ENCODE measurements at places on chromosomes 16 and 17.

DNA sequence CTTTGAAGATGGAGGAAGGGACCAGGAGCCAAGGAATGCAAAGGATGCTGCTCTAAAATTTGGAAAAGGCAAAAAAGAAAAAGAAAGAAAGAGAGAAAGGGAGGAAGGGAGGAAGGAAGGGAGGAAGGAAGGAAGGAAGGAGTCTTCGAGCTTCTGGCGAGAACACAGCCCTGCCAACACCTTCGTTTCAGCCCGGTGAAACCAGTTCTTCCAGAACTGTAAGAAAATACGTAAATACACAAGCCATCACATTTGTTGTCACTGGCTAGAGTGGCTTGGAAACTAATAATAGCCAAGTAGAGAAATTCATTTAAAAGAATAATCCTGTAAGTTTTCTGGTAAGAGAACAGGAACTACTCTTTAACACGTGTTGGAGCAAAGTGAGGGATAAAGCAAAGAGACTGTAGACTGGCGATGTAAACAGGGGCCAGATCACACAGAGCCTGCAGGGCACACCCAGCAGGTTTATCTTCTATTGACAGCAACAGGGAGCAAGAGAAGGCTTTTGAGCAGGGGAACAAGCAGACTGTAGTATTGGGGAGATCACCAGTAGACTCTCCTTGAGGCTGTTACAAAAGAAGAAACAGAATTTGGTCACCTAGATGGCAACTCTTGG lies 188.7 kb upstream of the MPHOSPH6 start:
- DNase-seq: no peak

GRCh38 chr17:50361561-50362480 lies 11.2 kb downstream of the MRPL27 start:
- no peak for DNase-seq

DNA sequence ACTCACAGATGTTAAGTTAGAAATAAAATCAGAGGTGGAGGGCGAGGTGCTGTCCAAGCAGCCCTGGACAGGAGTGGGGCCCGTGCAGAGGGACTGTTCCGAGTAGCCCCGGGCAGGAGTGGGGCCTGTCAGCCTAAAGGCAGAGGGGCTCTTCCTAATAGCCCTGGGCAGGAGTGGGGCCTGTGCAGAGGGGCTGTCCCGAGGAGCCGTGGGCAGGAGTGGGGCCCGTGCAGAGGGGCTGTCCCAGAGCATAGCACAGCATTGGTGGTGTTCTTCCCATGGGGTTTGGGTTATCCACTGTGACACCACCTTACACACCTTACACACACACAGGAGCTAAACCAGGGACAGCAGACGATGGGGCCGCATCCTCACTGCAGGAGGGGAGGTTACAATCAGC lies 10.4 kb downstream of the CEP131 start:
- no peak for DNase-seq

DNA sequence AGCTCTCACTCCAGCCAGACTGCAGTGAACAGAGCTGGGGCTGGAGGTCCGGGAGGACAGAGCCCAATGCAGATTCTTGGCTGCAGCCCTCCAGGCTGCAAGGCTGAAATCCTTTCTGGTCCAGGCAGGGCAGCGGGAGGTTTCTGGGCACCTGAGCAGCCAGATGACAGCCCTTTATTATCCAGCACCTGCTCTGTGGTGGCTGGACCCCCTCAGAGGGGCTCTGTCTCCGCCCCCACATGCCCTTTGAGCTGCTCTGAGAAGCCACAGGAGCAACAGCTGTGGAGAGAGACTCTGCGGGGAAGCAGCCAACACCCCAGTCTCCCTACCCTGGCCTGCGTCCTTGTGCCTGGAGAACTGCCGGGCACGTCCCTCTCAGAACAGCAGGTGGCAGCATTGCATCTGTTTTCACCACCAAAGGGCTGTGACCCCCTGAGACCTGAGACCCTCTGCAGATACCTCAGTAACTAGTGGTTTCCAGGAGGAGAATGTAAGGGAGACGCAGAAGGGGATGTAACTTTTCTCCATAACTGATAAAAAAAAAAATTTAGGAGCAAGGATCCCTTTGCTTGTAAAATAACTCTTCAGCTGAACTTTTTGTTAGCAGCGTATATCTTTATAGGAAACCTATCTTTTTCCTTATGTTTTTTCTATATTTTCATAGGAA lies 3.7 kb upstream of the CNP start:
- DNase-seq: peak; percentile 66

DNA sequence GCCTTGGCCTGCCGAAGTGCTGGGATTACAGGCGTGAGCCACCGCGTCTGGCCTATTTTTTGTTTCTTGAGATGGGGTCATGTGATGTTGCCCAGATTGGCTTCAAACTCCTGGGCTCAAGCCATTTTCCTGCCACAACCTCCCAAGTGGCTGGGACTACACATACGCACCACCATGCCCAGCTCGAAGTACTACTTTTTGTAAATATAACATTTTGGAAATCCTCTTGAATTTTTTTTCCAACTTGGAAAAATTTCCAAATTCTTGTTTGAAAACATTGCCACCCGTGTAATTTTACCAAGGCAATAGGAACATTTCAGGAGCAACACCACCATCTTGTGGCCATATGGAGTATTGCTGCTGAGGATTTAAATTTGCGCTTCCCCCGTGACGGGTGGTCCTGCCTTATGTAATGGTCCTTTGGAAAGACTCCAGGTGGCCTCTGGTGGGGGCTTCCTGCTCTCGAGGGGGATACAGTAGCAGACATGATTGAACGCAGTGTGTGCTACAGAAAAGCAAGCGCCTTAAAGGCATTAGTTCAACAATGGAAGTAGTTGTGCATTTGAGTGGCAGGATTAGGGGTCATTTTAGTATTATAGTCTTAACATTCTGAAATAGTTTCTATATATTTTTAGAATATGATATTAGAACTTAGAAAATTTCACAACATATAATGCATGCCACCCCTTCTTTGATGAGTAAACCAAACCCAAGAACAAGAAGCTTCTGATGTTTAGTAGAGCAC lies 8.0 kb downstream of the FLYWCH1 start:
- DNase-seq: peak; percentile 78
